T-helper 22 cell (primary cell): ENCODE measurements at places on chromosomes 4 and X.

DNA sequence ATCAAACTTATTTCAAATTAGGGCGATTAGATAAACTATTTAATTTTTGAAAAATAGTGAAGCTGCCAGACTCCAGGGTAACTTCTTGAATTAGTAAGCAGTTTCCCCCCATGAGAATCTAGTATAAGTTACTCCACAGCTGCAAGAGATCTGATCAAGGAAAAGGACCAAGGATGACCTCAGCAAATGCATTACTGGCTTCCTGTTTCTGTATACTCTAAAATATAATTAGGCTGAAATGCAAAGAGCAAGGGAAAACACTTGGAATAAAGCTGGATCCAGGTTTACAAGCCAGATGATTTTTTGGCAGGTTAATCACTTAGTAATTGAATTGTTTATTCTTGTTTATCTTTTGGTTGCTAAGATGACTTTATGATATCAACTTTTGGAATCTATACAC lies 13.4 kb upstream of the P2RY10 start:
- DNase-seq, result no peak

DNA sequence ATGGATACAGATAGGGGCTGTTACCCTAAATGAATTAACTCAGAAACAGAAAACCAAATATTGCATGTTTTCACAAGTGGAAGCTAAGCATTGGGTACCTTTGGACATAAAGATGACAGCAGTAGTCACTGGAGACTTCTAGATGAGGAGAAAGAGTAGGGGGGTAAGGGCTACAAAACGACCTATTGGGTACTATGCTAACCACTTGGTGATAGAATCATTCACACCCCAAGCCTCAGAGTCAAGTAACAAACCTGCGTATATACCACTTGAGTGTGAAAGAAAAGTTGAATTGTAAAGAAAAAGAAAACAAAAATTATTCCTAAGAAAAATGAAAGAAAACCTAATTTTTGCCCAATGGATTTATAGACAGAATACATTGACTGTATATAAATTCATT lies 7.7 kb upstream of the ARAP2 start:
- no peak for DNase-seq

DNA sequence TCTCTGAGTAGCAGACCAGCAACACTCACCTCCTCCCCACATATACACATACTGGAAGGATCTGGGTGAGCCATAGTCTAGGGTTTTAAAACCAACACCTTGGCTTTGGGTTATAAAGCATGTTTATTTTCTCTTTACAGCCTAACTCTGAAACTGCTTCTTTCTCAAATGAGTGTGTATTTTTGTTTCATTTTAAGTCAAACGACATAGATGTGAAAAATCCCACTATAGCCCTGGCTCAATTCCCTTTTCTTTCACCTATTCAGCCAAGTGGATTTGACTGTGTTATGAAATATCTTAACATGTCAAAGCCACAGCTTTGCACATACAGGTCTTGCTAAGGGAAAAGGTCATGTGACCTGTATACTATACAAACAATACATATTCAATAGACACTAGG lies 13.8 kb downstream of the NEXMIF start:
- DNase-seq, result no peak

- DNase-seq, result no peak
Observed at GRCh38 chrX:109294097-109294814, 187.6 kb downstream of the GUCY2F start.

DNA sequence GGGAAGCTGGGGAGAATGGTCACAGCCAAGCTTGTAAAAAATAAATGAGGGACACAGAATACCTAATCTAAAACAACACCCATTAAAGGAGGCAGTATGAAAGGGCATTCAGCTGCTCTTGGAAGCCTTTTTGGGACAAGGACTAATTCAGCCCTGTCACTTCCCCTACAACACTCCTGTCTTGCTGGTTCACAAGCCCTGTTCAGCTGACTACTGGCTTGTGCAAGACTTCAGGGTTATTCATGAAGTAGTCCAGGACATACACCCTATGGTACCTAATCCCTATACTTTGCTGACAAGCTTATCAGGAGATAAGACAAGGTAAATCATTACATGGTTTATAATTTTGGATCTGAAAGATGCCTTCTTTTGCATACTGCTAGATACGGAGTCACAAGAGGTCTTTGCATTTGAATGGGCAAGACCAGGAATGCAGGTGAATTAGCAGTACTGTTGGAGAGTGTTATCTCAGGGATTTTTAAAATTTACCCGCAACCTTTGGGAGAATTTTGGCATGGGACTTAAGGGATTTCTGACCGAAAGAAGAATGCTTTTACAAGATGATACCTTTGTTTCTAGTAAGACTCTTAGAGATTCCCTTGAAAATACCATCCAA lies 103.2 kb upstream of the LANCL3 start:
- DNase-seq, result no peak

- DNase-seq, result no peak
Observed at GRCh38 chrX:102849396-102849795, 87.7 kb upstream of the RAB40AL start.

- DNase-seq, result no peak
Observed at GRCh38 chrX:41720125-41720779, 3.7 kb upstream of the GPR82 start.

GRCh38 chr4:138816875-138817274 lies 198.7 kb upstream of the NOCT start:
- DNase-seq, result no peak

GRCh38 chr4:99800332-99801004 lies 16.2 kb upstream of the DAPP1 start:
- no peak for DNase-seq

GRCh38 chr4:154559494-154560418 lies 3.1 kb upstream of the FGB start:
- no peak for DNase-seq

DNA sequence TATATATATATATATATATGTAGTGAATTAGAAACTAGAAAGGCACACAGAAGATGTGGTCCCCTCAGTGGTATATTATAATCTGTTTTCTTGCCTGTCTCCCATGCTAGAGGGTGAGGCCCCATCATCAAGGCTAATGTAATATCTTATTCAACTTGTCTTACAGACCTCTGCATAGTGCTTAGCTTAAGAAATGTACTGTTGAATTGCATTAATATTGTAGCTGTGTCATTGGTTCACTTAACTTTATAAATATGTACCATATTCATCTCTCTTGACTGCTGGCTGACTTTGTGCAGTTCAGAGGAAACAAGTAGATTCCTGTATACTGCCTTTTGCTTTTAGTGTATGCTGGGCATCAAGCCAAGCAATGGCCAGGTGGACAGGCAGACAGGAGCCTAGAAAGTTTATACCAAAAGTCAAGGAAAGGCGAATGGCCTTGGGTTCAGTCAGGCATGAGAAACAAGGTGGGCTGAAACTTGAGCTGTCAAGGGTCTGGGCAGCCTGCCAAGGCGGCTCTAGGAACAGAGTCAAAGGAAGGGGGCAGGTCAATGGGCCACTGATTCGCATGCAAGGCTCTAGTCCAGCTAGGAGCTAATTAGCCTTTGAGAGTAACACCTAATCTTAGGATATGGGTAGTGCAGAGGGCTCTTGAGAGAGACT lies 78.8 kb upstream of the LEF1 start:
- no peak for DNase-seq

DNA sequence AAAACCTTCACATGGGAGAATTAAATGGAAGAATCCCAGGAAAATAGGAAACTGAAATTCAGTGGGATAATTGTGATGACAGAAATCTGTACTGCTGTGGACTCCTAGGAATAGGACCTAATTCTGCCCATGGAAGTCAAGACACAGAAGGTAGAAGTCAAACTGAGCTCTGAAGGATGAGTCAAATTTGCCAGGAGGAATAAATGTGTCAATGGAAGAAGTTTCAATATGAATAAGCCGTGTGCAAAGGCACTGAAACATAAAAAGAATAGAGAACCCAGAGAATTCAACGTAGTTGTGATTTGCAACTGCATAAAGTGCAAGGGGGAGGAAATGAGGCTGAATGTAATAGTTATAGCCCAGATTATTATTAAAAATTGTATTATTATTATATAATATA lies 11.6 kb downstream of the ENAM start:
- no peak for DNase-seq

- DNase-seq, result no peak
Observed at GRCh38 chrX:114580336-114580735, 3.5 kb upstream of the HTR2C start.

GRCh38 chr4:173288698-173289352 lies 45.3 kb downstream of the HMGB2 start:
- no peak for DNase-seq

- DNase-seq, result no peak
Observed at GRCh38 chr4:26724534-26724933, 136.1 kb upstream of the STIM2 start.

GRCh38 chr4:1445716-1446445 lies 39.6 kb upstream of the NKX1-1 start:
- DNase-seq, result no peak

DNA sequence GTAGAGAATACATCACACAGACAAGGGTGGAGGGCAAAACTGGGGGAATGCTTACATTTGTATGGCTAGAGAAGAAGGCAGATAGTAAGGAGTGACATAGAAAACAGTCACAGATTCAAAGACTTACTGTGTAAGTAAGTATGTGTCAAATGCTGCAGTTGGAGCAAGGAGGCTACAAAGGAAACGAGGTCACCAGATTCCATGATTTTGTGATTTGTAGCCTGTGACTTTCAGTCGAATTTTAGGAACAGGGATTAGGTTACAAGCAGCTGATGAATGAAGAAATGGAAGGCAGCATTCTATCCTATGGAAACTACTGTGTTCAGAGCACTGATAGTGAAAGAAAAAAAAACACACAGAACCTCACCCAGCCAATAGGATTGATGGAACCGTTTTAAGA lies 407.9 kb downstream of the IL15 start:
- DNase-seq, result no peak
